ENCODE measurements at places on chromosomes 16 and 17.
A peak's percentile ranks its signal among the peaks of the same experiment; 100 is the strongest.

GRCh38 chr16:555528-556473 lies 4.4 kb upstream of the PRR35 start:
- DNase-seq, result no peak

DNA sequence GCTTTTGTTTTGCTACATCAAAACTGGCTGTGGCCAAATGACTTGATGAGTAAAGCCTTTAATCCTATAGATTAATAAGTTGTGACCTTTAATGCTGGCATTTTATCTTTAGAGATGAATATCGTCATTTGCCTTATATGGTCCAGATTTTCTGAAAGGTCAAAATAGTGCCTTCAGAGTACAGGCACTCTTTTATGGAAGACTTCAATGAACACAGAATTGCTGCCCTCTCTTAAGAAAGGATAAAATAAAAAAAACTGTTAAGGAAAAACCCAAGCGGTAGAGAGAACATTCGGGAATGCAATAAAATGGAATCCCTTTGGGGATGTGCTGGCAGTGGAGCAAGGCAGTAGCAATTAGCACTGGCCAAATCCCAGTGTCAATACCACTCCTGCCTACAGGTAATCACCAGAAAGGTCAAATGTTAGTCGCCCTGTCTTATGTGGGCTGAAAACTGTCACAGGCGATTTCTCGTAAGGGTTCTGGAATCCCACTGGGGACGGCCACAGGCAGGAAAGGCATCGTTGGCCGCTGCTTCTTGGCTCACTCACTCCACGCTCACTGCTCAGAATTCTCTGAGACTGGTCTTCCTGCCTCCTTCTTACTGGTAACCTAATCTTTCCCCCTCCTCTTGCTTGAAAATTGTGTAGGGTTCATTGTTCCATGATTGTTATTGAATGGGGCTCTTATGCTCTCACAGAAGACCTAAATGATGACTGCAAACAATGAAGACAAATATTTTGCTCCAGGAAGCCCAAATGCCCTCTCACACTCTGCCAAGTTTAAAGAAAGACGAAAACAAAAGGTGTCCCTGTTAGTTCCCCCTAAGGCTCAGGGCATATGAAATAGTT lies 45.4 kb upstream of the HSBP1 start:
- DNase-seq, result no peak

DNA sequence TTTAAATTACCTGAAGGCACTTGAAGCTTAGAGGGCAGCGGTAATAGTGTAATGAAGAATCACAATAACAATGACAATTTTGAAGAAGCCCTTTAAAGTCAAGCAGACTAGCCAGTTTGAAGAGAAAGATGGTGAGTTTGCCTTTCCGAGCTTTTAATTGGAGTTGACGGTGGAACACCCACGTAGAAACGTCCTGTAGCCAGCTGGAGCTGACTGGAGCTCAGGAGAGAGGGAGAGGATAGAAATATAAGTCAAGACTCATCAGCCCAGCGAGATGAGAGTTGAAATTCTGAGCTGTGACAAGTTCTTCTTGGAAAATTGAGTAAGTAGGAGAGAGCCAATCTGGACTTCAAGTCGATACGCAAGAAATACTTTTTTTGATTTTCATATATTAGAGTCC lies 91.7 kb upstream of the CACNG3 start:
- DNase-seq, result no peak

GRCh38 chr17:8273884-8274444 lies 14.5 kb upstream of the RANGRF start:
- no peak for DNase-seq

DNA sequence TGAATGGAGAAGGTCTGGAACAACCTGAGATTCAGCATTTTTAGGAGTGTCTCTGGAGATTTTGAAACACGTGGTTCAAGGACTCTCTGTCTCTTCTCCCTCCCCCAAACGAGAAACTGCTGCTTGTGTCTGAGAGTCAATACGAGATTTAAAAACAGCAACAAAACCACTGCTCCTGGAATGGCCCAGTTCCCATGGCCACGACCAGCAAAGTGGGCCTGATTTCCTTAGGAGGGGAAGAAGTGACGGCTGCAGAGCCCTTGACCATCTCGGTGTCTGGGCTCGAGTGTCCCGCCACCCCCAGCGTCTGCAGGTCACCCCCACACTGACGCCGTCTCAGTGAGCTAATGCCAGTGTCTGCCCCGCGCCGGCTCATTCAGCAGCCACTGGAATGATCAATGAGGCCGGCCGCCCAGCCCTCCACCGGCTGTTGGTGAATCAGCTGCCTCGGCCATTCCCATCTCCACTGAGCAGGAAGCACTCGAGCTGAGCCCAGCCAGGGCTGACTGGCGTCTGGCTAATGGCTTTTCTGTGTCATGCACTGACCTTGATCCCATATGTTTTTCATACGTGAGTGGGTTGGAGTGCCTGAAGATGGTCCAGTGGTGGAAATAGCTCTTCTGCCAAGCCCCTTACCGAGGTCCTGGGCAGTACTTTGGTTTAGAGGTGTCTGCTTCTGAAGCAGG lies 151.8 kb downstream of the PITPNC1 start:
- DNase-seq, result no peak

DNA sequence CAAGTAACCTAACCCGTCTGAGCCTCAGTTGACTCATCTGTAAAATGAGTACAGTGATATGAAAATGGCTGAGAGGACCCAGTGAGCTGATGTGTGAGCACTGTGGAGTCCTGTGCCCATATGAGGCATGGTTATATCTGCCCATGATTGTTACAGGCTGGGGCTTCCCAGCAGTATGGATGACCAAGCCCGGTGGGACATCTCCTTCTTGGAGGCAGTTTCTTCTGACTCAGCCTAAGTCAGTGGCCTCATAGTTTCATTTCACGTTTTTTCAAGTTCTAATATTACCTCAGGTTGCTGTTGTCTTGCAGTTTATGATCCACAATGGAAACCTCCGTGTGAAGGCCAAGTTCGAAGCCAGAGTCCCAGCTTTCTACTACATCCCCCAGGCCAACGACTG lies 4.8 kb downstream of the ADAP2 start:
- no peak for DNase-seq

DNA sequence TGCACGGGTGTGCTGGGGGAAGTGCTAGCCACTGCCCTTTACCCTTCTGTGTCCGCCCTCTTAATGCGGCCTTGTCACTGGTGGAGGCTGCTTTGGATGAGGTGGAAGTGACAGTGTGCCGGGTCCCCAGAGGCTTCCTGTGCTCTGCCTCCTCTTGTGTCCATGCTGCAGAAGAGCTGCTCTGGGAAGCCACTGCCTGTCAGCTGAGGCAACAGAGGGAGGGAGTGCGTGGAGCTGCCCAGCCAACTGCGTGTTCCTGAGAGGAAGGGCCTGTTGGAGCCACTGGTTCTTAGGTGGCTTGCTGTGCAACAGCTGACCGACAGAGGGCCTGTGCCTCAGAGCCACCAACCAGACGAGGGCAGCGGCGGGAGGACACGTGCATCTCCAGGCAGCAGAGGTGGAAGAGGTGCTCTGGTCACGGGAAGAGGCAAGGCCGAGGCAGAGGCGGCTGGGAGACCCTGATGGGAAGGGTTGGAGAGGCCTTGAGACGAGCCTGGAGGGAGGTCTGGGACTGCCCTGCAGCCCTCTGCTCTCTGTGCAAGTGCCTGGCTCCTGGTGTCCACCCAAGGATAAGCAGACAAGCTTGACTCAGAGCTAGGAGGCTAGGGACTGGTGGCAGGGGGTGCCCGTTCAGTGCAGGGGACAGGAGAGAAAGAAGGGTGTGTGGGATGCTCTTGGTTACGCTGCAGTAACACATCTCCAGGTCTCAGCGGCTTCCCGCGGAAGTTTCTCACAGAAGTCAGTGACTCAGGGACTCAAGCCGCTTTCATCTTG lies 25.4 kb downstream of the B9D1 start:
- DNase-seq, result no peak

- peak; percentile 54 for DNase-seq
These were observed 22.0 kb downstream of the CLUH start for GRCh38 chr17:2689411-2690164.

GRCh38 chr17:75689441-75689873 lies 22.3 kb downstream of the SAP30BP start:
- peak; percentile 84 for DNase-seq

DNA sequence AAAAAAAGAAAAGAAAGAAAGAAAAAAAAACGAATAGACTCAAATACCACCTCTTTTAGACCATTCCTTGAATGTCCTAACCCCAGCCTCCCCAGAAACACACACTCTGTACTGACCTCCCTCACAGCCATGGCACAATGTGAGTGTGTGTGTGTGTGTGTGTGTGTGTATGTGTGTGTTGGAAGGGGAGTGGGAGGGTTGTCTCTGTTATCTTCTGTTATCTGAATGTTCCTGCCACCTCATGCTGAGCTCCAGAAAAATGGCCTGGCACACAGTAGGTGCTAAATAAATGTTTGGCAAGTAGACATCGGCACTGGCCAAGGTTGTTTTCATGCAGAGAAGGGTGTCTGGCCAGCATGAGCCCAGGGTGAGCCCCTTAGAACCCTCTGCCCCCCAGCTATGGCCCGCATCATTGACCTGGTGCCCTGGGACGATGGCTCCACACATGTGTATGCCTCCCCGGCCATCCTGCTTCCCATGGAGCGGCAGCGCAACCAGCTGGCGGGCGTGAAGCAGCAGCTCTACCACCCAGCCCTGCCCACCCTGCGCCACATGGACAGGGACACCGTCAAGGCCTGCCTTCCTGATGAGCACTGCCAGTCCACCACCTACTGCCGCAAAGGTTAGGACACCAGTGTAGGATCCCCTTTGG lies 6.6 kb upstream of the CNGB1 start:
- DNase-seq, result no peak

DNA sequence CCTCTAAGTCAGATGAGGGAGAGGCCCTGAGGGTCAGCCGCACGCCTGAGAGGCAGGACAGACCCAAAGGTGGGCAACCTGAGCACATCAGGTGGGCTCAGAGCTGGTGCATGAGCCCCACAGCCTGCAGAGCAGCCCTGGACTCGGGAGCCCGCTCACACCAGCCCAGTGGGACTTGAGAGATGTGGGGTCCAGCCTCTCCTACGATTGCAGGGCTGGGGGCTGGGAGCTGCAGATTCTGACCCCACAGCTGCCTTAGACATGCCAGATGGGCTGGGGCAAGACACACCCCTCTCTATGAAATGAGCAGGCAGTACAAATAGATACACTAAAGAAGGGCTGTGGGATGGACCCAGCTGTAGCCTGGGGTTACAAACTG lies 77.1 kb upstream of the RBL2 start:
- no peak for DNase-seq

DNA sequence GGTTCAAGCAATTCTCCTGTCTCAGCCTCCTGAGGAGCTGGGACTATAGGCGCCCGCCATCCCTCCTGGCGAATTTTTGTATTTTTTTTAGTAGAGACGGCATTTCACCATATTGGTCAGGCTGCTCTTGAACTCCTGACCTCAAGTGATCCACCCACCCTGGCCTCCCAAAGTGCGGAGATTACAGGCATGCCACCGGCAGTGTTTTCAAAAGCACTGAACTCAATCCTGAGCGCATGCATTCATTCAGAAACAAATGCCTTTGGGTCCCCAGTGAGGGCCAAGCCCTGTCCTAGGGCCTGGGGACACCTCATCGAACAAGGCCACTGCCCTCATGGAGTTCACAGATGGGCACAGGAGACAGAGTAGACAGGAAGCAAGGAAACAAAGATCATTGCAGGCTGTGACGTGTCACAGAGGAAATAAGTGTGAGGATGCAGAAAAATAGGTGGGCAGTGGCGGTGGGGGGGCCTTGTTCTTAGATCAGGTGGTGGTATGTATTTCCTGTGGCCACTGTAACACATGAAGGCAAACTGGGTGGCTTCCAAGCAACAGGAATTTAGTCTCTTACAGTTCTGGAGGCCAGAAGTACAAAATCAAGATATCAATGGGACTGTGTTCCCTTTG lies 12.5 kb downstream of the TMEM114 start:
- no peak for DNase-seq

DNA sequence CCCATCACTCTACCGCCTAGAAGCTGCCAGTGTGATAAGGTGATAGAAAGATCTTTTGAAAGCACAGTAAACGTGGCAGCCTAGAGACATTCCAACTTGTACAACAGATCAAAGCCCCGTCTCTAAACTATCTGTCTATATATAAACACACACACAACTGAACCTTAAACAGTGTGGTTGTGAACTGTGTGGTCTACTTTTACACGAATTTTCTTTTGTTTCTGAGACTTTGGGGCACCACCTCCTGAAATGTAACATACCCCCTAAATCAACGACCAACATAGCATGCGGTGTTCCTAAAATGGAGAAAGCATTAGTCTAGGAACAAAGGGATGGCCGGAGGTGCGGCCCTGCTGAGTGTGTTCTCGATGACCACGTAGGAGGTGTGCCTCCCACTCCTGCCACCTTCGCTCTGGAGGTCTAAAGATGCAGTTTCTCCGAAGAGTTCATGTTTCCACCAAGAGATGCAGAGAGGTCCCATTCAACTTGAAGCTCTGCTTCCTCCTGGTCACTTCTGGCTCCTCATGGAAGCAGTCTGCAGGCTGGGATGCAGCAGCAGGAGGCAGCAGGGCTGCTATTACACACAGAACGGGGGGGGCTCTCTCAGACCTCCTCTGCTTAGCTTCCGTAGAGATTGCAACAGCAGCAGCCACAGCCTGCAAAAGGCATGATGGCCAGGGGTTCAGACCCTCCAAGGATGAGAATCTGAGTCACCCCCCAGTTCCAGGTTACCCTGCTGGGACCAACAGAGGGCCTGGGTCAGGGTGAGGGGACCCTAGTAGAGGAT lies 22.6 kb upstream of the USP10 start:
- DNase-seq, result no peak

GRCh38 chr16:80081846-80082245 lies 458.9 kb upstream of the DYNLRB2 start:
- DNase-seq, result no peak

GRCh38 chr17:47145351-47145750 lies 43.7 kb downstream of the CDC27 start:
- DNase-seq, result no peak

DNA sequence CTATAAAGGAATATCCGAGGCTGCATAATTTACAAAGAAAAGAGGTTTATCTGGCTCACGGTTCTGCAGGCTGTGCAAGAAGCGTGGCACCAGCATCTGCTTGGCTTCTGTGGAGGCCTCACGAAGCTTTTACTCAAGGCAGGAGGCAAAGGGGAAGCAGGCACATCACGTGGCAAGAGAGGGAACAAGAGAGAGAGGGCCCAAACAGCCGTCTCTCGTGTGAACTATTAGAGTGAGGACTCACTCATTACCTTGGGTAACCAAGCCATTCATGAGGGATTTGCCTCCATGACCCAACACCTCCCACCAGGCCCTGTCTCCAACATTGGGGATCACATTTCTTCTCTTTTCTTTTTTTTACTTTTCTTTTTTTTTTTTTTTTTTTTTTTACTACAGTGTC lies 7.5 kb upstream of the ALKBH5 start:
- DNase-seq, result no peak

- no peak for DNase-seq
These were observed 7.3 kb upstream of the BLMH start for GRCh38 chr17:30299000-30299399.

GRCh38 chr16:85252461-85252860 lies 140.2 kb upstream of the CIBAR2 start:
- DNase-seq, result peak; percentile 58

Data from activated CD4-positive, alpha-beta T cell treated with anti-CD3 and anti-CD28 coated beads, Interleukin-2, amount 10 ng/mL, durations not matched to agents 24 days and 14 days (primary cell).